ENCODE measurements at places on chromosomes 7 and 10. TPM values are rescaled to one million over a fixed set of nuclear protein-coding genes. Genes with fewer than 3 reads are reported as not detected.

Gene OR2A12
- total RNA-seq = not detected

Gene CTAGE15
- not detected for total RNA-seq

Gene TNS3
- 29.0 TPM for total RNA-seq

Gene SERPINE1
- total RNA-seq = 27.2 TPM

Gene CNNM1
- 0.22 TPM for total RNA-seq

Gene CALCR
- not detected for total RNA-seq

Gene POR
- 39.7 TPM for total RNA-seq

Gene FRMPD2
- total RNA-seq = not detected

Gene HECW1
- not detected for total RNA-seq

Gene GPR158
- 0.05 TPM for total RNA-seq

Gene CRCP
- total RNA-seq = 19.4 TPM

Gene ACTR3C
- total RNA-seq = 4.6 TPM

Gene FAM24B
- 0.43 TPM for total RNA-seq

Gene PALD1
- 5.3 TPM for total RNA-seq

Gene PRXL2A
- total RNA-seq = 54.3 TPM

Gene NACAD
- 5.3 TPM for total RNA-seq

Gene TYW1B
- total RNA-seq = 0.92 TPM

Gene PROSER2
- total RNA-seq = 1.3 TPM

Gene ZWINT
- 0.83 TPM for total RNA-seq

Gene ASIC3
- total RNA-seq = 5.2 TPM

Gene TUBB8
- not detected for total RNA-seq

Gene CRHR2
- 0.57 TPM for total RNA-seq

Gene ITPRID1
- not detected for total RNA-seq

Gene SGPL1
- 17.3 TPM for total RNA-seq

Gene ZC3HAV1
- 6.8 TPM for total RNA-seq

Gene TRIM73
- total RNA-seq = 1.4 TPM

Gene RET
- 0.94 TPM for total RNA-seq
